H9 (cell line): ENCODE measurements at places on chromosomes 4 and X. TPM values are rescaled to one million over a fixed set of nuclear protein-coding genes. Genes with fewer than 3 reads are reported as not detected.

Gene SPANXA2
- not detected in 2 replicates for total RNA-seq

Gene NHSL2
- total RNA-seq: 5.7 and 6.4 TPM in 2 replicates

- DNase-seq: no peak
These were observed 102.9 kb downstream of the PRSS12 start for GRCh38 chr4:118249890-118250289.

GRCh38 chr4:109877400-109877799, 29.5 kb downstream of the LRIT3 start:
- no peak for DNase-seq

DNA sequence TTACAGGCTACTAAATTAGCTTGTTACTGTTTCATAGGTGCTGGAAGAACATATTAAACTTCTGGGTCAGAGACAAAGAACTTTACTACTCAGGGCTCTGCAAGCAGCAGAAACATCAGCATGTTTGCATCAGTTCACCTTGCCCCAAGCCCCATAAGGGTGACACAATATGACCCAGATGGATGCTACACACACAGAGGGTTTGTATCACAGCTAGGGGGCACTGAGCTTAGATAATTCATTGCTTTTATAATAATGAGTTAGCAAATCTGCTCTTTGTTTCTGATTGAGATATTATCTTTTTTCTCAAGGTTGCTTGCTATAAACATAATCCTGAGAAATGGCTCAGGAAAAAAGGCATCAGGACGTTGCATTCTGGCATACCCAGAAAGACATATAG, 4.8 kb upstream of the SYNPO2 start:
- no peak for DNase-seq
